ENCODE measurements at places on chromosomes 16 and 17.
A peak's percentile ranks its signal among the peaks of the same experiment; 100 is the strongest.

DNA sequence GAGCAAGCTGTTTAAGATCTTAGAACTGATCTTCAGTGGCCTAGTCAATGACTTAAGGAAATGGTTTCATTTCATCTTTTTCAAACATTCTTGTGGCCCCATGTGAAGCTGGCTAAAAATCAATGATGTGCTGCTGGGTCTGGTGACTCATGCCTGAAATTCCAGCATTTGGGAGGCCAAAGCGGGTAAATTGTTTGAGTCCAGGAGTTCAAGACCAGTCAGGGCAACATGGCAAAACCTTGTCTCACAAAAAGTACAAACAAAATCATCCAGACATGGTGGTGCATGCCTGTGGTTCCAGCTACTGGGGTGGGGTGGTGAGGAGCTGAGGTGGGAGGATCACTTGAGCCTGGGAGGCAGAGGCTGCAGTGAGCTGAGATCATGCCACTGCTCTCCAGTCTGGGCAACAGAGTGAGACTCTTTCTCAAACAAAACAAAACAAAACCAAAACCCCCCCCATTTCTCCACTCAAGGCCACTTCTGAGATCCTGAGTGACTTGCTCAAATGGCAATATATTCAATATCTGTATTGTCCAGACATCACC, 17.4 kb upstream of the COL1A1 start:
- peak; percentile 98 for DNase-seq

GRCh38 chr16:84819644-84820304, at the start of gene CRISPLD2:
TSS of gene CRISPLD2 (plus strand) at chr16:84819985. CDS start at chr16:84838496, 18,511 bp downstream.
- DNase-seq = peak; percentile 84

DNA sequence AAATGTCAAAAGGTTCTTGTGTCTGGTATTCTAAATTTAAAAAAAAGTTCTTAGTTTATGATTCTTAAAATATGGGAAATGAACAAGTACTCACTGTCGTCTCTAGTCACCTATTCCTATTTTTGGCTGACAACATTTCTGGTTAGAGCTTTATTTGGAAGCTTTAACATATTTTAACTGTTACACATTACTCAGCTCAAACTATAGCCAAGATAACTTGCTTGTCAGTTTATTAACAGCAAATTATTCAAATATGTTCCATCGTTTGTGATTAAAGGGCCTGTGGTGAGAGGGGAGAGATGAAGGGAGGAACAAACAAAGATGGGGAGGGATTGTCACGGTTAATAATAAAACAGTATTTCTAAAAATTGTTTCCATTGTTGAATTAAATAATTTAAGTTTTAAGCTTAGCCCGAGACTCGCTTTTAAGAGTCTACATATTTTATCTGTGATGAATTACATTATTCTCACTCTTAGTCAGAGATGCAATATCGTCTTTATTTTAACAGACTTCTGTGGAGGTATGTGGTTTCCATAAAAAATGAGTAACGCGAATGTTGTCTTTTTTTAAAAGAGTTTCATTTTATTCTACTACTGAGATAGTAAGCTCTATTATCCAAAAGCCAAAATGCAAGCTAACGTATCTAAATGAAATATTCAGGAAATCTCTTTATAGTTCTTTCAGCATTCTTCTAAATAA, 321.9 kb upstream of the PMFBP1 start:
- DNase-seq = no peak

DNA sequence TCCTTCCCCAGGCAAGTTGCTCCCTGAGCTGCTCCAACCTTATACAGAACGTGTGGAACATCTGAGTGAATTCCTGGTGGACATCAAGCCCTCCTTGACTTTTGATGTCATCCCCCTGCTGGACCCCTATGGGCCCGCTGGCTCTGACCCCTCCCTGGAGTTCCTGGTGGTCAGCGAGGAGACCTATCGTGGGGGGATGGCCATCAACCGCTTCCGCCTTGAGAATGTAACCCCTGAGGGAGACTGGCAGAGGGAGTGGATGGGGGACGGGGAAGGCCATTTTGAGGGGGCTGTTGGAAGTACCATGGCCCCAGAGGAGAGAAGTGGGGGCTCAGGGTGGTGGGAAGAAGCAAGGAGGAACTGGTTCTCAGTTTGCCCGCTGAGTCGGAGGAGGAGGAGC, 2.0 kb downstream of the COASY start:
- no peak for DNase-seq

GRCh38 chr17:64786337-64786736, 124.2 kb upstream of the SMURF2 start:
- no peak for DNase-seq

GRCh38 chr16:26838931-26839330, 227.8 kb upstream of the C16orf82 start:
- no peak for DNase-seq

- no peak for DNase-seq
Observed at GRCh38 chr16:35795361-35796029, 2336.1 kb downstream of the TP53TG3F start.

DNA sequence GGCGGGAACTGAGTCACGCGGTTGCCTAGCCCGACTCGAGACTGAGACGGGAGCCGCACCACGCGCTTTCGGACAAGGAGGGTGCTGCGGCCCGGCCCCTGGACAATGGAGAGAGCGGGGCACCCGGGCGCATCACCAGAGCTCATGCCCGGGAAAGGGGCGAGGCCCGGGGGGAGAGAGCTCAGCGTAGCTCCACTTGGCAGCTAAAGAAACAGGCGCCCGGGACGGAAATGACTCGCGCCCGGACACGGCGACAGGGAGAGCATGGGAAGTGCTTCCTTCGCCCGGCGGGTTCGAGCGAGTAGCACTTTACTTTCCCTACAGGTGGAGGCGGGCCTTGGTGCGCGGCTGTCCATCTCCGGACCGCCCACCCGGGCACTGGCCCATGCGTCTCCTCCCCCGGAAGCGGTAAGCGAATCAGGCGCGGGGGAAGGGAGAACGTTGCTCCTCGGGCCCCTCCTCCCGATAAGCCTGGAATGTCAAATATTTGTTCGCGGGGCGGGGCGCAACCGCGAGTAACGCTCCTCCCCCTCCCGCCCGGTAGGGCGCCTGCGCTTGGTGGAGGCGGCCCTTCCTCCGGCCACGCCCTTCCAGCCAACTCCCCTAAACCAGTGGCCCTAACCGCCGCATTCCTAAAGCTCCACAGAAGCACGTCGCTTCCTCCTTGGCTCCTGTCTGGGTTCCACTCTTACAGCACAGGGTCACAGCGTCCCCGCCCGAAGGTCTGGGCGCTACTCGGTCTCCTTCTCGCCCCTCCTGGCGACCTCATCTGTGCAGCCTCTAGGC, 1.5 kb upstream of the ESRP2 start:
- peak; percentile 96 for DNase-seq

DNA sequence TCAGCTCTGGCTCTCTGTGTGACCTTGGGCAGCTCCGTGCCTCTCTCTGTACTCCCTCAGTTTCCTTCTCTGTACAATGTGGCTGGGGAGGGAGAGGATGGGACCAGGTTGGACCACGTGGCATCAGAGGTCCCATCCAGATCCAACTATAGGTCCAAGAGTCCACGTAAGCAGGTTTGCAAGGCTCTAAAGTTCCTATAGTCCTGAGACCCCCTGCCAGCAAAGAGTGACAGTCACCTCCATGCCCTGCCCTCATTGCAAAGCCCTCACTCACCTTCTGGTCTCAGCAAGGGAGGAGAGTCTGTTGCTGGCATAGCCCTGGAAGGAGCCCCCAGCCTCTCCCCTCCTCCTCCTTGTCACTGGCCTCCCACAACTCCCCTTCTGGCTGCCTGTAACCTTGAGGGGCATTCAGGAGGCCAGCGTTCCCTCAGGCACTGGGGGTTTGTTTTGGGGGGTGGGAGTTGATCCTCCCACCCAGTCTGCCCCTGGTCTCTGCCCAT, 6.1 kb upstream of the DRC7 start:
- DNase-seq = no peak

- no peak for DNase-seq
Observed at GRCh38 chr16:85979605-85980004, 80.6 kb downstream of the IRF8 start.

GRCh38 chr16:77183137-77183536, 7.9 kb upstream of the MON1B start:
- no peak for DNase-seq

- no peak for DNase-seq
Observed at GRCh38 chr17:77068915-77069314, 71.9 kb upstream of the SEC14L1 start.

DNA sequence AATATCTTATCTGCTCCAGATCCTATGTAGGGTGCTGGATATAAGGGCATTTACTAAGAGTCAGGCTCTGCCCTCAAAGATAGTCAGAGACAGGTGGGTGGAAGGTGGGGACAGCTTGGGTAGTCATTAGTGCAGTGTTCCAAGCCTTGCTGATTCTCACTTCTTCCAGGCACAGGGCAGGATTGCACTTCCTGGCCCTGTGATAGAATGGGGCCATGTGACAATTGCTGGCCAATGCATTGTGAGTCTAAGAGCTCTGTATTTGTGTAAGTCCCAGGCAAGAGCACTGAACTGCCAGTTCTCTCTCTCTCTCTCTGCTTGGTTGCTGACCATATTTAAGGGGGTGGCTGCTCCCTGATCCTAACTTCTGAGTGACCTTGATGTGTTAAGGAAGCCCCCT, 112.1 kb downstream of the C16orf78 start:
- no peak for DNase-seq

All from brain microvascular endothelial cell (primary cell).